ENCODE measurements at places on chromosomes 5 and 9.

GRCh38 chr5:35443803-35444595 is 173.7 kb upstream of the SPEF2 start:
- no peak for DNase-seq

DNA sequence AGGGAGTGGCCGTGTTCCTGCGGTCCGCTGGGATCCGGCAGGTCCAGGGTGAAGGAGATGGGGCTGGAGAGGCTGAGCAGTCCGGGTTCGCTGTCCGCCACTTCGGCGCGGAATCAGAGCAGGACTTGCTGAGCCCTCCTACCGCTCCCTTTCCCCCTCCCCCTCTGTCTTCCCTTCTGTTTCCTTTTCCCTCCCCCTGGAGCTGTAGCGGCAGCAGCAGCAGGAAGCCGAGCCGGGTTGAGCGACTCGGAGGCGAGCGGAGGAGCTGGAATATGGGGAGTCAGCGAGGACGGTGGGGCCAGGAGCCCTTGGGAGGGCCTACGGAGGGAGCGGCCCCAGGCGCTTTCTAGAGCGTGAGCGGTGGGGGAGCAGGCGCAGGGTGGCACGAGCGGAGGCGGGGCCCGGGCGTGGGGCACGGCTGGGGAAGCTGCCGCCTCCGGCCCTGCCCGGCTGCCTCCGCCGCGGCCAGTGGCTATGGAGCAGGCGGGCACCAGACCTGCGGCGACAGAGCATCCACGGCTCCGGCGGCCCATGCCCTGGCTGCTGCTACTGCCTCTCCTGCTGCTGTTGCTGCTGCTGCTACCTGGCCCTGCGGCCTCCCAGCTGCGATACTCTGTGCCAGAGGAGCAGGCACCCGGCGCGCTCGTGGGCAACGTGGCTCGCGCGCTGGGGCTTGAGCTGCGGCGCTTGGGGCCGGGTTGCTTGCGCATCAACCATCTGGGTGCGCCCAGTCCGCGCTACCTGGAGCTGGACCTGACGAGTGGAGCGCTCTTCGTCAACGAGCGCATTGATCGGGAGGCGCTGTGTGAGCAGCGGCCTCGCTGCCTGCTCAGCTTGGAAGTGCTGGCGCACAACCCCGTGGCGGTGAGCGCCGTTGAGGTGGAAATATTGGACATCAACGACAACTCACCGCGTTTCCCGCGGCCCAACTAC is at the start of gene PCDHAC2:
Gene PCDHAC2 (plus strand): TSS at position 184 of the 933 bp plus-strand sequence. CDS start 291 bp downstream, at position 475.
- DNase-seq = peak; percentile 46

DNA sequence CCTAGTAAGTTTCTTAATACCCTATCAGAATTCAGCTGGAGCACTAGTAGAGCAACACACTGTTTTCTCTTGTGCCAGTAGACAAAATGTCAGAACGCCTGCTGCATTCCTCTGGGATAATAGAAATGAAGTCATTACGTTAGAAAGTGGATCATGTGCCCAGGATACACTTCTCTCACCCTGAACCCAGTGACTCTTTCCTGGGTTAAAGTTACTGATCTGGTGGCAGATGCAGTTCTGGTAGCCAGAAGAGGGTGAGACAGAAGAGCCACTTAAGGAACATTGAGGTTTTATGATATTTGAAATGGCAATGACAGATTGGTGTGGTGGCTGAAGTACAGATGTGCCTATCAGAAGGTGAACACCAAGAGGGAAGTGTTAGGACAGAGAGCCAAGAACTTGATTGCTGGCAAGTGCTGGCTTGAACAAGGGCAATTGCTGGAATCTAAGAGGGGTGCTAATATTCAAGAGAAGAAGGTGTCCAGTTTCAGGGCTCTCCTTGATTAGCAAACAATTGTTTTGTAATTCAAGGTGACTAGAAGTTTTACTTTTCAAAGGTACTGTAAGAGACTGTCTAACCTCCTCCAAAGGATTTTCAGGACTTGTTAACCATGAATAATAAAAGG is 93.7 kb upstream of the ERBIN start:
- DNase-seq = peak; percentile 1

- no peak for DNase-seq
Observed at GRCh38 chr5:103526164-103526915, 36.2 kb downstream of the NUDT12 start.

DNA sequence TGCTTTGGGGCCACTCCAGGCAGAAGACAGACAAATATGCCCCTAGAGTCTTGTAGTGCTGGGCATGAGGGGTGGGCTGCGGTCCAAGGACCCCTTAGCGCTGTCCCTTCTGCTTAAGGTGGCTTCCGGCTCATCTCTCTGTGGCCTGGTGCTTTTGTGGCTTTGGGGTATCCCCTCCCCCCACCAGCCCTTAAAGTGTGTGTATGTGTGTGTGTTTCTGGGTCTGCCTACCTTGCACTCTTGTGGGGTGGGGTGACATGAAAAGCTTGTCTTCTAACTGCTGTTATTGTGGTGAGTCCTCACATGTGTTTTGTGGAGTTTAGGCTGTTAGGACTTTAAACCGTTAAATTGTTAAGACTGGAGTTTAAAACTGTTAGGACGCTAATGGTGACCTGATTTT is 23.6 kb downstream of the MARCHF6 start:
- DNase-seq = no peak

- DNase-seq = no peak
Observed at GRCh38 chr5:66602621-66603020, 6.4 kb downstream of the MAST4 start.

DNA sequence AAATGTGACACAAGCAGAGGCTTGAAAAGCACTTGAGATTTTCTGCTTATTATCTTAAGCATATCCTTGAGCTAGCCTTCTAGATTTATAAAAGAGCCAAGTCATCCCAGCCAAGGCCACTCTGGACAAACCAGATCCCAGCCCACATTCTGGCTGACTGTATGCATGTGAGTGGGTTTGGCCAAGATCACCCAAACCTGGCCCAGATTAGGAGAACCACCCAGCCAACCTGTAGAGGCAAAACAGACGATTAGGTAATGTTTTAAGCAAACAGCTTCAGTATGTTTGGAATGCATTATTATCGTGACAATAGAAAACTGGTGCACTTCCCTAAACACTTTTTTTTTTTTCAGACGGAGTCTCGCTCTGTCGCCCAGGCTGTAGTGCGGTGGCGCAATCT is 151.9 kb downstream of the SPATA31D1 start:
- DNase-seq = no peak

GRCh38 chr9:20929276-20929675 is 102.2 kb downstream of the HACD4 start:
- no peak for DNase-seq

Data from NCI-H510A (cell line).